Stimulated activated CD4-positive, alpha-beta T cell treated with anti-CD3 and anti-CD28 coated beads, Interleukin-4, amount 100 ng/mL, for 24 hours (primary cell): ENCODE measurements at places on chromosomes 1 and 21.

- DNase-seq: no peak
Measured at GRCh38 chr1:44293761-44294315, 61.2 kb downstream of the ERI3 start.

GRCh38 chr1:43582162-43582566 lies 51.5 kb downstream of the PTPRF start:
- DNase-seq: peak; percentile 18

DNA sequence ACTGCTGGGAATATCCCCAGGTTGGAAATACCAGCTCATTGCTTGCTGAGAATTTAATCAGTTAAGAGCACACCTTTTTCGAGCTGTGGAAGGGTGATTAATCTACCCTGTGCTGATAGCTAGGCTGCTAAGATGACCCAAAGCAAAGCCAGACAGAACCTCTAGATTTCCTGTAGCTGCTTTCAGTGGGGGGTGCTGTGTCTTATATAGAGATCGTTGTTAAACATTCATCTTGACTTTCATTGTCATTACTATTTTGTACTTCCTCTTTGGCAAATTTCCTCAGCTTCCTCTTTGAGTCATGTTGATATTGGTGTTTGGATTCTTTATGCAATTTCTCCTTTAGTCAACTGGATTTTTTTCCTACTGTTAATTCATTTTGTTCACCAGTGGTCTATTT lies 155.3 kb downstream of the DISC1 start:
- no peak for DNase-seq

DNA sequence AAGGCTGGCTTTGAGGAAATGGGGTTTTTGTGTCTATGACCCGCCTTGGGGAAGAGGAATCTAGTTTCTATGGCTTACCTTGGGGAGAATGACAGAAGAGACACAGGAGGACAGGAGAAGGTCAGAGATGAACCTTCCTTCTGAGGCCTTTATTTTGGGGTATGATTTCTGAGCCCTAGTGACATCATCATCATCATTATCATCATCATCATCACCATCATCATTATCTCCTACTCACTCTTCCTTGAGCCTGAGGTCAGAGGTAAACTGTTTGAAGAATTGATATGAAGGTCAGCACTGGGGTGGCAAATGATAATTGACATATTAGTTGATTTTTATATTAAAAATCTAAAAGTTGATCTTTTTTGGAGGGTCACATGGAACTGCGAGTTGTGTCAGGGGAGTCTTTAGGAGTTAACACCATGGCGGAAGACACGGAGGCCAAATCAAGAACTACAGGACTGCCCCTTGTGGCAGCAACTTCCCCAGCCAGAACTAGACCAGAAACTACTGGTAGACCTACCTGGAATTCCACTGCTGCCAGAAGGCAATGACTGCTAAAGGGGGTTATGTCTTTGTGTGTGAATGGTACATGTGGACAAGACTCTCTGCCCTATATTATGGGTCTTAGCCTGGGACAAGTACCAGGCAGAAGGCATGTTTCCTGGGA lies 49.8 kb upstream of the WLS start:
- no peak for DNase-seq

- no peak for DNase-seq
Measured at GRCh38 chr1:212229654-212230053, 55.6 kb upstream of the PPP2R5A start.

DNA sequence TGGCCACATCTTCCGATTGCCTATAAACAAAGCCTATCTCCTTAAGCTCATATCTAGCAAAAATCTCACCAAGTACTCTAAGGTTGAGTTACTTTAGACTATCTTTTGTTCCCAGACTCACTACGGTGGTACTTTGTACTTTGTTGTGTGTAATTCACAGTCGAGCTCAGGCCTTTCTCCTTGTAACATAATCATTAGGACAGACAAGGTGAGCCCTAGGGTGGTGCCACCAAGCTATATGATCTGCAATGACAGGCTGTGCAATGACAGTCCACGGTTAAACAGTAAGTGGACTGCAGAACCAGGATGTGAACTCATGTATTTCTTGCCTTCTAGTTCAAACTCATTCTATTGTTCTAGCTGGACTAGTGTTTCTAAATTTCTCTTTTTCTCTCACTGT lies 132.2 kb downstream of the UBE2U start:
- DNase-seq: no peak
